ENCODE measurements at places on chromosomes 5 and 9. TPM values are rescaled to one million over a fixed set of nuclear protein-coding genes. Genes with fewer than 3 reads are reported as not detected.

The GDNF gene
- total RNA-seq, result 2.2 TPM

The PRRX2 gene
- not detected for total RNA-seq

The FAM163B gene
- 1.2 TPM for total RNA-seq

DNA sequence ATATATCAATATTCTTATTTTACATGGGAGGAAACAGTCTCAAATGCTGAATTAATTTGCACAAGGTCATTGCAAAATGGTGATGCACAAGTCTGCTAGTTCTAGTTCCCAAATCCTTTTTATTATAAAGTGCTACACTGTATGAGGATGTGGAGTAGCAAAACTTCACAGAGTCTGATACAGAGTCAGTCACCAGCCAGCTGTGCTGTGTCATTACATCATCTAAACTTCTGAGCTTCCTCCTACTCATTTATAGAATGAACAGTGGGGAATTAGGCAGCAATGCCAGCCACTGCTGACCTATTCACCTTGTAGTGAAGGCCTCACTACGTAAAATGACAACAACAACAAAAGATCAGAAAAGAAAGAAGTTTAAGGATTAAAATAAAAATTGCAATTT, 357.8 kb downstream of the TMEM167A start:
- peak; percentile 8 for DNase-seq

- peak; percentile 77 for DNase-seq
These were observed 20.4 kb downstream of the PDE4D start for GRCh38 chr5:59873113-59873512.

GRCh38 chr9:77085416-77085815, 66.0 kb downstream of the FOXB2 start:
- peak; percentile 35 for DNase-seq

- DNase-seq, result peak; percentile 10
These were observed 245.8 kb upstream of the MAP3K1 start for GRCh38 chr5:56569566-56569965.

DNA sequence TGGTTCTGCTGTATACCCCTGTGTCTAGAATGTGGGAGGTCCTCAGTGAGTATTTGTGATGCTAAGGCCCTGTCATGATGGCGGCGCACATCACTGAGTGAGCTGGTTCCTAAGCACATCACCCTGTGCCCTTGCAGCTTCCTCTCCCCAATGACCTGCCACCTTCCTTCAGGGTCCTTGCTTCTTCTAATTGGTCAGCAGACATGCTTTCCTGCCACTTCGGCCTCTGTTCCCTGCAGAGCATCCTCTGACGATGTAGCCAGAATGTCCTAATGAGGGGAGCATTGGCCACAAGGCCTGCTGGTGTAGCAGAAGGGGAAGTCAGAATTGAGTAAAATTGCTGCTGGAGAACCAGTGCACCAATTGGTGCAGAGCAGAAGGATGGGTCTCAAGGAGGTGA, 31.1 kb upstream of the ANGPTL2 start:
- DNase-seq, result no peak

The GPSM1 gene
- total RNA-seq, result 6.6 TPM

GRCh38 chr5:168132241-168132641, 159.2 kb upstream of the WWC1 start:
- peak; percentile 23 for DNase-seq

- DNase-seq, result no peak
These were observed 1913.7 kb upstream of the WWC1 start for GRCh38 chr5:166377756-166378155.

DNA sequence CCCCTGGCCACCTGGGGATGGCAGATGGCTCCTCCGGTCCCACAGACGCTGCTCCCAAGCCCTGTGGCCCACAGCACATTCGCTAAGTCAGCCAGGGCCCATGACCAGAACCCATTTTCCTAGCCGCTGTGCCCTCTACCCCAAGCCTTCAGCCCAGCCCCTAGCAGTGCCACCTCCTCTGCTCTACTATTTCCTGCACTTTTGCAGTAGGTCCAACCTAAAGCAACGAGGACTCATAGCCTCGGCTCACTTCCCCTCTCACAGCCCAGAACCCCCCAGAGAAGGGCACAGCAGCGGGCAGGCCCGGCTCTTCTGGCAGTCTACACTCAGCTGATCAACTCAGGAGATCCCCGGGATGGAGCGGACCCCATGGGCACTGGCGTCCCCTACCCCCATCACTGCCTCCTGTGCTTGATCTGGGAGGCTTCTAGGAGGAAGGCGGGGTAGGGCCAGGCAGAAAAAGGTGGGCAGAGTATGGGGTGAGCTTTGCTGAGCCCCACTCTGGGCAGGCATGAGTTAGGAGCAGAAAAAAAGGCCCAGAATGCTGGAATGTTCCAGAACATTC, 111.2 kb downstream of the ZNF354C start:
- no peak for DNase-seq

The OTP gene
- under 0.01 TPM for total RNA-seq

DNA sequence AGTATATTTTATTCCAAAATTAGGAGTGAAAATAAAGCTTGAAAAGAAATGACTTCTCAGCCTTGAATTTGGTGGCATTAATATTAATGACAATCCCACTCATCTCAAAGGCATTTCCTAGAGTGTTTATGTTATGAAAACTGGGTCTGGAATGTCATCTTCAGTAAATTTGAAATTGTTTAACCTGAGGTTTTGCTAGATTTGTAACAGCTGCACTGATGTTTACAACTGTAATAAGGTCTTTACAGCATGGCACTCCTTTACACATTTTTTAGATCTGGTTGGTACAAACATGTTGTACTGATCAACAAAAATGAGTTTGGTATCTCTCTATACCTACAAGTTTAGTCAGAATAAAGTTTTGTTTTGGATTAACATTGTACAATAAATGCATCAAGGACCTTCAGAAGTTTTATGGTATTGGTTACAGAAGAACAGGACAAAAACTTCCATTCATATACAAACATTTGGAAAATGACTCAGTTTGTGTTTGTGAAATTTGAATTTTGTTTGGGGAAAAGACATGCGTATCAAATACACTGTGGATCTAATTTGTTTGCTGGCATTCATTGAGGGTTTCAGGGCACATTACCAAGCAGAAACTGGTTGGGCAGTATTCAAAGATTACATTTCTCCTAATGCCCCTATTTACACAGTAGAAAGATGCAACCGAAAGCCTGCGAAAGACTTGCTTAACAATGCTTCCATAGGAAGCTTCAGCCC, 11.6 kb downstream of the FANCC start:
- no peak for DNase-seq

The IRX2 gene
- total RNA-seq, result not detected

The PCDHB12 gene
- total RNA-seq, result 0.88 TPM

- peak; percentile 19 for DNase-seq
These were observed 42.3 kb upstream of the MATR3 start for GRCh38 chr5:139251281-139251687.

- DNase-seq, result no peak
These were observed 14.5 kb upstream of the TAL2 start for GRCh38 chr9:105647595-105648349.

GRCh38 chr5:8730194-8730593, 815.7 kb downstream of the SEMA5A start:
- DNase-seq, result peak; percentile 15

The RFK gene
- total RNA-seq, result 24.8 TPM

GRCh38 chr5:148965511-148966265, 97.2 kb downstream of the SH3TC2 start:
- peak; percentile 98 for DNase-seq

- no peak for DNase-seq
These were observed 286.8 kb downstream of the PBX3 start for GRCh38 chr9:126033956-126034355.

DNA sequence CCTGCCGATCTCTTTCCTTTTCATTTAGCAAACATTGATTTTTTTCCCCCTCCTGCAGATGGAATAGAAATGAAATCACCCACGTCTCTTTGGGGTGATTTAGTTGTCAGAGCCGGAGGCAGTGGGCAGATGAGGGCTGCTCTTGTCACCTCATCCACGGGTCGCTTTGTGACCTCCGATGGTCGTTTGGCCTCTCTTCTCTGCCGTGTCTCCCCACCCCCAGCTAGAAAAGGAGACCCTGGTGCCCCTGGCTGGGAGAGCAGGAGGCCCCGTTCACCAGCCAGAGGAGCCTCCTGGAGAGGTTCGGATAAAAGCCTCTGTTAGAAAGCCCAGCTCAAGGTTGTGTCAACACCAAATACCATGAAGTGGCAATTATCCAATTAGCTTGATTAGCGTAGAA, 21.6 kb upstream of the RXRA start:
- DNase-seq, result no peak

- no peak for DNase-seq
These were observed 13.6 kb downstream of the SLF1 start for GRCh38 chr5:94632024-94632423.

- no peak for DNase-seq
These were observed 47.2 kb downstream of the EBF1 start for GRCh38 chr5:159052401-159053011.

The PAEP gene
- total RNA-seq, result not detected

The PCDHGA12 gene
- total RNA-seq, result 19.9 TPM

The SET gene
- 329 TPM for total RNA-seq

GRCh38 chr5:163245584-163245983, 191.8 kb upstream of the CCNG1 start:
- DNase-seq, result no peak

DNA sequence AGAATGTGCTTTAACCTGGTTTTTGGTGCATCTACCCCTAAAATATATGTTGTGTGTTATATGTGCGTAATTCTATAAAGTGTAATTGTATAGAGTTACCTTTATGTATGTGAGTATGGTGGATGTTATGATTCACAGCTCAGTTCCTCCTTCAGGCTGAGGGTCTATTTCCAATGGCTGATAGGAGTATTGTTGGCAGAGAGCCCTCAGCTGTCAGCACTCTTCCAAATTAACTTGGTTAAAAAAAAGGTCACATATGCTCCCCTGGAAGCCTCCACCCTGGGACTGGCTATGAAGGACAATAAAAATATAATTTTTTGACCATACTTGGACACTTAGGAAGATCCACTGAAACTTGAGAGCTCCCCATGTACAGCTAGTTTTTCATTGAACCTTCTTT, 250.4 kb upstream of the CDH12 start:
- no peak for DNase-seq

The CXCL14 gene
- total RNA-seq, result not detected

DNA sequence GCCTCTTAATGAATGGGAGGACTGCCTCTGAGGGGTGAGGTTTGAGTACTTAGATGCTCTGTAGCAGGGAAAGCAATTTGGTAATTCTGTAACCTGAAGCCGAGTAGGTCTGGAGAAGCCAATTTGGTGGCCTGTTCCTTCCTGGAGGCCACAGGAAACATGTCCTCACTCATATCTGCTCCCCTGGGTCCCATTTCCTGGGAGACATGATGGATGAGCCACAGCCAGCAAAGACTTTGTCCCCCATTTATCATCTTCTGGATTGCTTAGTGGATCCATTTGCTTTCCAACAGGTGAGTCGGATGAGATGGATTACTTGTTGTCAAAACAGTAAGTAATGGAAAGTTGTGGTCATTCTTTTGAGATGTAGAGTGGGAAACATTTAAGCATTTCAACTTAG, 99.8 kb upstream of the KLF9 start:
- no peak for DNase-seq

GRCh38 chr5:126523818-126524510, 71.1 kb downstream of the ALDH7A1 start:
- DNase-seq, result no peak

The WNK2 gene
- not detected for total RNA-seq

- peak; percentile 19 for DNase-seq
These were observed 34.5 kb downstream of the KCTD16 start for GRCh38 chr5:144205141-144205551.

DNA sequence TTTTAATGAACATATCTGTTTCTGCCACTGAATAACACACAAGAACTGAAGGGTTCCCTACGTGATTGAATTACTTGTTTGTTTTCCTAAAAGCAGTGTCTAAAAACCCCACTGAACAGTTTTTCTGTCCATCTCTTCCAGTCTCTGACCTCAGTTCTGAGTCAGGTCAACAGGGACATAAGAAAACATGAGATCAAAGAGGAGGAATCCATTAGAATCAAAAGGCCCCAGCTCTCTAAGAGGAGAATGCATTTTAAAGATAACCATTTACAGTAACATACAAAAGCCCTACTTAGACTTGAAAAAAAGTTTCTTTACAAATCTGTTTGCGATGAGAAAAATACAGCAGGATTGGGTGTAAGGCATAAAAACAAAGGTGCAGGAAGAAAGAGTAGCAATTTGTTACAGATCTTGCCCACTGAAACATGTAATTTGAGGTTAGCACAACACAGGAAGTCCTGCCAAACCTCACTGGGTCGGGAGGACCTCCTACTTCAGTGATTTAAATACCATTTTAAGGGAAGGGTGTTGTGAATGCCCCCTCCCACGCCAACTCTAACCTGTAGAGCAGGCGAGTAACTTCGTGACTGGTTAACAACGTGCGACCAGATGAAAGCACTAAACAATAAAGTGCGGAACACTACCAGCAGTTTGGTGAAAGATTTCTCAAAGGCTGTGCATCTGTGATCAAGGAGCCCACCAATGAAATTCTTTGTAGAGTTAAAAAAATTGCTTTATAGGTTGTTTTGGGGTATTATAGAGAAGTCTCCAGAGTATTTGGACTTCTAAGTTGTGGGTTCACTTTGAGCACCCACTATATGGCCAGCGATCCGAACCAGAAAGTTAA, 1.3 kb downstream of the QSOX2 start:
- no peak for DNase-seq

DNA sequence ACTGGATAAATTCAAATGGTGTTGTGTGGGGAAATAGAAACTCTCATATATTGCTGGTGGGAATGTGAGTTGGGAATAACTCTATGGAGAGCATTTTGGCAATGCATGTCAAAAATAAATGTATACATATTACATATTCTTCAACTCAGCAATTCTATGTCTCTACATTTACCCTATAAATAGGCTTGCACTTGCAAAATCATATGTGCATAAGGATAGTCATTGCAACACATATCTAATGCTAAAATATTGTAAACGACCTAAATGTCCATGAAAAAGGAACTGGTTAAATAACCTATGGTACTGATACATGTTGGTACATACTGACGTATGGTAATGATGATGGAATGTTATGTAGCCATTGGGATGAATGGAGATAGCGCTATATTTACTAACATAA, 94.5 kb upstream of the CHD1 start:
- DNase-seq, result no peak

The IL31RA gene
- 0.68 TPM for total RNA-seq

DNA sequence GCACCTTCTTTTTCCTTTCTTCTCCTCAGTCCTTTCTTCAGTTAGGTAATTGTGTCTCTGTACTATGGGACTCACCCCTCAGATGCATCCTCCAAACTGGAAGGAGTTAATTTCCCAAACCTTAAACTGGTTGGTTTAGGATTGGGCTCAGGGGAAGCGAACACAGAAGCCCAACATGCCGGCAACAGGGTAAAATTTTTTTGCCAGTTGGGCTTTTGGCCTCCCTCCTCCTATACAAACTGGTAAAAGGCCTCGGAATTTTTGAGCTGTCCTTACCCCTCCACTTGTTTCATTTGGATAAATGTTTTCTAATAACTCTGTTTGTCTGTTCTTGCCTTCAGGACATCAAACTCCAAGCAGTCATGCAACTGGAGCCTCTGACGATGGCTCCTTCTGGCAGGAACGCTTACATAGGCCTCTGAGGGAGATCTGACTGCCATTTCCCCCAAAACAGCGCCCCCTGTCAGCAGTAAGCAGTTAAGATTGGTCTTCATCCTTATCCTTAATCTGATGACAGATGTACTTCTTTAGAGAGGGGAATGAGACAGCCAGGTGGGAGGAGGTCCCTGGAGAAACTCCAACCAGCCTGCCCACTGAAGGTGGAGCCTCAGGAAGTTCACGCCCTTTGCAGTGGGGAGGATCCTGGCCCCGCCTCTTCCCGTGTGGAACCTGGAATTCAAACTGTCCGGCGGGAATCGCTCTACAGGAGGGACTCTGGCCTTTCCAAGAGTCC, 57.8 kb upstream of the SPINK5 start:
- no peak for DNase-seq

The ENTPD2 gene
- not detected for total RNA-seq

- DNase-seq, result no peak
These were observed 297.9 kb downstream of the EFNA5 start for GRCh38 chr5:107372723-107373450.

The PCDHGA4 gene
- total RNA-seq, result 4.8 TPM

The SPATA6L gene
- total RNA-seq, result 0.12 TPM
